GM23248 (cell line): ENCODE measurements at places on chromosomes 7 and 10.

DNA sequence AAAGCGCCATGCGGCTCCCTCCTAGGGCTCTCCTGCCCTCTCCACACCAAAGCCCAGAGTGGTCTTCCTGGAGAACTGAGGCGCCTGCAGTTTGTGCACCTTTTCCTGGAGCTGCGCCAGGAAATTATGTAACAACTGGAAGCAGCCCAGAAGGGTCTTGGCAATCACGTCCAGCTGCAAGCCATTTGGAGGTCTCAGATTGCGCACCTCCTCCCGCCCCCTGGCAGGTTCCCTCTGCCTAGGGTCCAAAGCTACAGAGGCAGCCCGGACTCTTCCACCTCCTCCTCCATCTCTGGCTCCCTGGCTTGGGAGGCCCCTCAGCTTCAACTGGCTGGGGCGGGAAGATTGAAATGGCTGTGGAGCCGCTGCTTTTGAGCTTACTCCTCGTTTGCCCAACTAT, 34.0 kb upstream of the SFTPD start:
- DNase-seq = no peak

GRCh38 chr7:108112683-108113082, 17.5 kb downstream of the LAMB4 start:
- DNase-seq = no peak

DNA sequence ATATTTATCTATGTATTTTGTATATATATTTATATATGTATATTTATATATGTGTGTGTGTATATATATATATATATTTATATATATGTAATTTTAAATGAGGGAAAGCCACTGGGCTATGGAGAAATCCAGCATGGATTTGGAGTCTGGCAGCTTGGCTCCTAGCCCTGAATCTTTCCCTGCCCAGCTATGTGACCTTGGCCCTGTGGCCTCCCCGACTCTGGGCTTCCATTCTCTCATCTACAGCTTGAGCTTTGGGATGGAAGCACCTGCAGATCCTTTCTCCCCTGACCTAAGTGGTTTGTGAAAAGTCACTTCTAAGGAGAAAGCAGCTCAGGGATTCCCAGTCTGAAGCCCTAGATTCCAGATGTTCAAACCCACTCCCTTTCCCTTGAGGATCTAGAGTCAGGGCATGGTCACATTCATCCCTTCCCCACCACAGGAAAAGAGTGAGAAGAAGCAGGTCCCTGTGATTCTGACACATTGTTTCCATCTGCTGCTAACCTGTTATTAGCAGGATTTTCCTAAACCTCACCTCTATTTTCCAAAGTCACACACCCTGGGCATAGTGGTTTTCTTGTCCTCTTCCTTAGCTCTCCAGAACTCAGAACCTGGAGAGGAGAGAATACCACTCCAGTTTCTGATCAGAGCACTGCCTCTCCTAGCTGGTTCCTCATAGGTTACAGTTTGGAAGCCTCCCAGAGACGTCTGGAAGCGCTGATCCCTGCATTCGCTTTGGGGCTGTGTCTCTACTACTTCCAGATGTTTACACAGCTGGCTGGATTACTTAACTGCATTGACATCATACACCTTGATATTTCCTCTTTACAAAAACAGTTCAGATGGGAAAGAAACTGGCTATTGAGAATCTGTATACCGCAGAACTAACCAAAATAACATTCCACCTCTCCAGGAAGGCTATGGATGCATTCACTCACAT, 327.5 kb upstream of the ZMIZ1 start:
- no peak for DNase-seq

DNA sequence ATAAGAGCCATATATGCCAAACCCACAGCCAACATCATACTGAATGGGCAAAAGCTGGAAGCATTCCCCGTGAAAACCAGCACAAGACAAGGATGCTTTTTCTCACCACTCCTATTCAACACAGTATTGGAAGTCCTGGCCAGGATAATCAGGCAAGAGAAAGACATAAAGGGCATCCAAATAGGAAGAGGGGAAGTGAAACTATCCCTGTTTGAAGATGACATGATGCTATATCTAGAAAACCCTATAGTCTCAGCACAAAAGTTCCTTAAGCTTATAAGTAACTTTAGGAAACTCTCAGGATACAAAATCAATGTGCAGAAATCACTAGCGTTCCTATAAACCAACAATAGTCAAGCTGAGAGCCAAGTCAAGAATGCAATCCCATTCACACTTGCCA, 23.8 kb upstream of the STARD3NL start:
- DNase-seq = no peak

DNA sequence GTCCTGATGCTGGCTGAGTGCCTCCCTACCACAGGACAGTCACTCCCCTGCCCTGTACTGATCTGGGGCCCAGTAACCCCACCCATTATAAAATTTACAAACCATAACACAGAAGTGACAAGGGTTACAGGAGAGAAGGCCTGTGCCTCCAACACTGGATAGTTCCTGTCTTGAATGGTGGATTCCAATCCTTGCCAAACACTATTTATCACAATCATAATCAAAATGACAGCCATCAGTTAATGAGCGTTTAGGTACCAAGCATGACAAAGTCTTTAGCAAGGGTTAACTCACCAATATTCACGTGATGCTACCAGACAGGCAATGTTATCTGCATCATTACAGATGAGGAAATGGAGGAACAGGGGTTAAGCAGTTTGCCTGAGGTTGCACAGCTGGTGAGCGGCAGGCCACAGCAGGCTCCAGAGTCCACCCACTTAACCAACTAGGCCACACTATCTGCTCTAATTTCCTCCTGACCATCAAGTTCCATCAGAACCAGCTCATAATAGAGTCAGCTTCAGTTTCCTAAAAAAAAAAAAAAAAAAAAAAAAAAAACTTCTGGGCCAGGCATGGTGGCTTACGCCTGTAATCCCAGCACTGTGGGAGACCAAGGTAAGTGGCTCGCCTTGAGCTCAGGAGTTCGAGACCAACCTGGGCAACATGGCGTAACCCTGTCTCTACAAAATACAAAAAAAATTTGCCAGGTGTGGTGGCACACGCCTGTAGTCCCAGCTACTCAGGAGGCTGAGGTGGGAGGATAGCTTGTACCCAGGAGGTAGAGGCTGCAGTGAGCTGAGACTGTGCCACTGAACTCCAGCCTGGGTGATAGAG, 14.2 kb downstream of the PDLIM1 start:
- peak; percentile 48 for DNase-seq

DNA sequence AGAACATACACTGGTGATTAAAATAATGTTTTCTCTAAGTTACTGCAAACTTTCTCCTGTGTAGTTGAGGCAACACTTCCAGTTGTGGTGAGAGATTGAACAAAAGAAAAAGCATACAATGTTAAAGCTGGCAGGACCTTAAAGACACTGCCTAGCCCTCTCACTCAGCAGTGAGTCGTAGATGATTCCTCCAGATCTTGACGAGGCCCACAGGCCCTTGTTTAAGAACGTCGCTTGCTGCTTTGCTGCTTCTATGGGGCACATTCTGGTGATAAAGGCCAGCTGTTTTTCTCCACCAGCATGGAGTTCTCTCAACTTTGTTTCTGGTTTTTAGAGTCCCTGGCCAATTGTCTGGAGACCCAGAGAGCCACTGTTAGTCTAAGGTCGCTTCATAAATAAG, 2.8 kb upstream of the DENND11 start:
- peak; percentile 58 for DNase-seq

- peak; percentile 34 for DNase-seq
These were observed 85.0 kb upstream of the KIF5B start for GRCh38 chr10:32141018-32141807.

GRCh38 chr7:73827567-73828106, 3.2 kb upstream of the CLDN4 start:
- DNase-seq = no peak

DNA sequence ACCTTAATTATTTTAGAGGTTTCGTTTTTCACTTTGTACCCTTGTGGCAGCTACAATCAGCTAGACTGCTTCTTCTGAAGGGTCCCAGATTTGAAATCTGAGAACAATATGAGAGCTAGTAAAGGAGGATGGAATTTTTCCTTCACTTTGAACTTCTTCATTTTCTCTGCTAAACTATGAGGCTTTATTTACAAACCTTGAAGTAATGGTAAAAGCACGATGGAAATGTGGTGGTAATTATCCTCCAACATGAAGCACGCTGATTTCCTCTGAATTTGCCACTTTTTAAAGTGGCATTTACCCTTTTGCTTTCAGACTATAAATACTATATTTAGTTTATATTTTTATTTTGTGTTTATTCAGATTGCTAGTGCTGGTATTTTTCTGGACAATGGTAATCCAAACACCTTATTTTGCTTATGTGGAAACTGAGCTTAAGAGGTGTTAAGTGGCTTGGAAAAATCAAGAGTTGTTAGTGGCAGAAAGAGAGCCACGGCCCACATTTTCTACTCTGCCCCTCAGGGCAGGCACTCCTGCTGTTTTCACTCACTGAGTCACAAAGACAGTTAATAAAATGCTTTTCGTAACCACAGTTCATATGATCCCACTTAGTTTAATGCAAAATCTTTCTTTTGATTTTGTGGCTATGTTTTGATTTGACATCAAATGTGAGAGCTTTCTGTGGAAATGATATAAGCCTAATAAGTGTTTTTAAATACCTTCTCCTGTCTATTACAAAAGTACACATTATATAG, 2.7 kb downstream of the SSMEM1 start:
- DNase-seq = peak; percentile 79

DNA sequence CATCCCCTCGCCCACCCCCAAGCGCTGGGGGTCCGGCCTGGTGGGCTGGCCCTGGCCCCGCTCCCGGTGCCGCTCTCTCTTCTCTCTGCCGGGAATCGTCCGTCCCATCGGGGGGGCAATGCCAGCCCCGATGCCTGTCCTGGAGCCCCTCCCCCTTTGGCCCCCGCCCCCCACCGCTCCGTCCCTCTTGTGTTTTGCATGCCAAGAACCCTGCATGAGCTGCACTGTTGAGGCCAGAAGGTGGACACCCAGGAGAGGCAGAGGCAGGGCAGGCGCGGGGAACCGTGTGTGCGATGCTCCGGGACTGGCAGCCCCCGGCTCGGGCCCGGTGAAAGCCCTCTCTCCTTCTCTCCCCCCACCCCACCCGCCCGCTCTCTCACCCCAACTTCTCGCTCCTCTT, 22.1 kb upstream of the HSPB1 start:
- DNase-seq = peak; percentile 33

DNA sequence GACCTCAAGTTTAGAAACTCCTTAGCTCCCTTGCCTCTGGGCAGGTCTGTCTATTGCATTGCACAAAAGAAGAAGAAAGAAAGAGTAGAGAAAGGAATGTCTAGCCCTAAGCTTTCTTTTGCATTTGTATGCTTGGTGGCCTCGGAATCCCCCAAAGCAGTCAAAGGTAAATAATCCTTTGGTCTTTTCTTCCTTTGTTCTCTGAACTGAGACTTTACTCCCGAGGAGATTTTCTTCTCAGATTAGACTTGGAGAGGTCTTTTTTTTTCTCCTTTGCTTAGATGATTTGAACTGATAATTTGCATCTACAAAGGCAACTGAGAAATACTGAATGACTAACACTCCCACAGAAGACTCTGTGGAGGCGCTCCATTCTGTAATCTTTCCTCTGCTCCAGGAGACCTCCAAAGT, 93.2 kb downstream of the AKR1D1 start:
- no peak for DNase-seq

DNA sequence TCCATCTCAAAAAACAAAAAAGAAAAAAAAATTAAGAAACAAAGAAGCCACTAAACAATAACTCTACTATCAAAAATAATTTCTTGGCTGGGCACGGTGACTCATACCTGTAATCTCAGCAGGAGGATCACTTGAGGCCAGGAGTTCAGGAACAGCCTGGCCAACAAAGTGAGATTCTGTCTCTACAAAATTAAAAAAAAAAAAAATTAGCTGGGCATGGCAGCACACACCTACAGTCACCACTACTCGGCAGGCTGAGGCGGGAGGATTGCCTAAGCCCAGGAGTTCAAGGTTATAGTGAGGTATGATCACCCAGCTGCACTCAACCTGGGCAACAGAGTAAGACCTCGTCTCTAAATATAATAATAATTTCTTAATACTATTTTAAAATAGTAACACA, 69.0 kb downstream of the PARD3 start:
- no peak for DNase-seq

GRCh38 chr7:13016036-13016581, 328.7 kb downstream of the ARL4A start:
- DNase-seq = no peak

DNA sequence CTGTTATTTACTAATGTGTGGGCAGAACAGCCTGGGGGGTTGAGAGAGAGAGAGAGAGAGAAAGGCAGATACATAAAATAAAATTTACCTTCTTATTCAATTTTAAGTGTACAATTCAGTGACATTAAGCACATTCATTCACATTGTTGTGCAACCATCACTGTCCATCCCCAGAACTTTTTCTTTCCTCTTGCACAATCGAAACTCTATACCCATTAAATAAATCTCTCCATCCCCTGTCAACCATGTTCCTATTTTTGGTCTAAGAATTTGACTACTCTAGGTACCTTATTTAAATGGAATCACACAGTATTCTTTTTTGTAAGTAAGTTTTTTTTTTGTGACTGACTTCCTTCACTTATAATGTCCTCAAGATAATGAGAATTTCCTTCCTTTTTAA, 181.6 kb downstream of the SND1 start:
- DNase-seq = peak; percentile 26

- DNase-seq = no peak
These were observed 192.3 kb upstream of the PRSS58 start for GRCh38 chr7:142450206-142450605.

- peak; percentile 99 for DNase-seq
These were observed at the start of gene VCL for GRCh38 chr10:73997787-73998622. VCL (plus strand) TSS chr10:73998116; CDS start chr10:73998208, 92 bp downstream.

GRCh38 chr7:128268233-128268632, 27.2 kb downstream of the LEP start:
- no peak for DNase-seq

DNA sequence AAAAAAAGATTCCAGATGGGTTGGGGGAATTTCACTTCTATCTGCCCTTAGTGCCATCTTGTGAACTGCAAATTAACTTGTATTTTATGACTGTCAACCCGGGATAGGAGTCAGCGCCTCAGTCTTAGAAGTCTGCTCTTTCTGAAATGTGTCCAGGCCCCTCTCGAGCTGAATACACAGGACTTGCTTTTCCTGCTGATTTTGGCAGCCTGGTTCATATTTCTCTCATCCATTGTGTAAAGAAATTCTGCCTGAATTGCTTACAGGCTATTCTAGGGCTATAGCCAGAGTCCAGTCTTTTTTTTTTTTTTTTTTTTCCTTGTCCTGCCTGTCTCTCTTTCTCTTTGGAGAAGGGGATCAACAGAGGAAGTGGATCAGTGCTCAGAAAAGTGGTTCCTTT, 24.6 kb downstream of the GATA3 start:
- no peak for DNase-seq

GRCh38 chr10:6409971-6410643, 170.0 kb downstream of the PRKCQ start:
- DNase-seq = peak; percentile 78

GRCh38 chr10:71462062-71462935, 65.6 kb downstream of the CDH23 start:
- no peak for DNase-seq
